ENCODE measurements at places on chromosomes 2 and 18. TPM values are rescaled to one million over a fixed set of nuclear protein-coding genes. Genes with fewer than 3 reads are reported as not detected.

GRCh38 chr18:61967252-61967891 is 74.6 kb upstream of the RNF152 start:
- H3K36me3 ChIP-seq, result no peaks in the 10 kb centered on the region
- no peaks in the 10 kb centered on the region for H3K27me3 ChIP-seq
- no peak for DNase-seq
- no peak overlapping the region for H3K4me3 ChIP-seq
- no peaks in the 10 kb centered on the region for H3K4me1 ChIP-seq

MAP3K19 gene
- not detected for total RNA-seq

- peaks cover 19% of the 10 kb centered on the region for H3K4me1 ChIP-seq
- H3K4me3 ChIP-seq, result no peak overlapping the region
- no peaks in the 10 kb centered on the region for H3K36me3 ChIP-seq
These were observed 33.6 kb upstream of the ATP6V1B1 start for GRCh38 chr2:70902067-70902442.

IL36B gene
- not detected for total RNA-seq

DNA sequence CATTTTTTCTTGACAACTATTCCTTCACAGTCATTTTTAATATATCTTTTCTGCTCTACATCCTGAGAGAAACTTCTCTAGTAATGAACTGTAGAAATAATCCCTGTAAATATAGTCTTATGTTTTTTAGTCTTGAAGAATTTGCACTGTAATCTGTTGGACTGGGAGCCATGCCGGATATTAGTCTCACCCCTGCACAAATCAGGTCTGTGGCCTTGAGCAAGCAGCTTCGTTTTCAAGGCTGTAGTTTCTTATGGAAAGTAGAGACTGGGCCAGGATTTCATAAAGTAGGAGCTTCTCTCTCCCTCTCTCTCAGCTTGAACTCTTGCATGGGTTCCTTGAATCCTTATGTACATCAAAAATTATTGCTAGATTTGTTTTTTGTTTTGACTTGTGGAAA is 8.7 kb downstream of the FARP2 start:
- H3K4me1 ChIP-seq, result no peaks in the 10 kb centered on the region
- no peaks in the 10 kb centered on the region for H3K27me3 ChIP-seq
- DNase-seq, result no peak
- no peaks in the 10 kb centered on the region for H3K36me3 ChIP-seq

DNA sequence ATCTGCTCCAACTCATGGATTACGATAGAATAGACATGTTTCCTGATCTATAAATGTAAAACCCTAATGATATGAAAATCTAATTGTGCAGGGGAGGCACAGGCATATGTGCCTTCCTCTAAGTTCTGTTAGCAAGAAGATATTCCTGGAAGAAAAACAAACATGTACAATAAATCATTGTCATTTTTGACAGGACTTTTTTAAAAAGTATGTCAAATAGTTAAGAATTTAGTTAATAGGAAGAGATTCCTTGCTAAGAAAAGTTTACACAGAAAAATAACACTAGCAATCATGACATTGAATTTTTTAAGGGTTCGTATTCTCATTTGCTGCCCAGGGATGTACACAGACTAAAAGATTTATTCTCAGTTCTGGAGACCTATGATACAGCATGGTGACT is 15.3 kb upstream of the CREB1 start:
- H3K27ac ChIP-seq, result no peak overlapping the region
- no peaks in the 10 kb centered on the region for H3K36me3 ChIP-seq
- no peaks in the 10 kb centered on the region for H3K27me3 ChIP-seq
- no peak overlapping the region for H3K4me3 ChIP-seq
- no peaks in the 10 kb centered on the region for H3K4me1 ChIP-seq

CHST10 gene
- 1.7 TPM for total RNA-seq

BMP10 gene
- total RNA-seq, result not detected

TRIM43 gene
- total RNA-seq, result not detected

- no peaks in the 10 kb centered on the region for H3K4me1 ChIP-seq
- H3K27ac ChIP-seq, result no peak overlapping the region
- no peaks in the 10 kb centered on the region for H3K36me3 ChIP-seq
- no peak for DNase-seq
- H3K4me3 ChIP-seq, result no peak overlapping the region
These were observed 276.2 kb downstream of the ASXL3 start for GRCh38 chr18:33854086-33854826.

DNA sequence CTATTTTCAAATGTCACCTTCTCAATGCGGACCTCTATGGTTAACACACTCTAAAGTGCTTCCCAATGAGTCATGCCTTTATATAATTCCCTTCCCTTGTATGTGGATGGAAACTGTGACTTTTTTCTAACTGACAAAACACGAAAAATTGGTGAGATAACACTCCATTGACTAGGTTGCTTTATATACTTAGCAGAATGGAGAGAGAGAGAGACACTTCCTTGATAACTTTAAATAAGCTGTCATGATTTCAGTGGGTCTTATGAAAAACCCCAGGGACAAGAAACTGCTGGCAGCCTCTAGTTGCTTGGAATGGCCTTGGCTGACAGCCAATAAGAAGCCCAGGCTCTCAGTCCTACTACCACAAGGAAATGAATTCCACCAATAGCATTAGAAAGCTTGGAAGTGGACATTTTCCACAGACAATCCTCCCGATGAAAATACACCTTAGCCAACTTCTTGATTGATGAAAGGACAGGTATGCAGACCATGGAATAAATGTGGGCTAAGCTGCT is 322.2 kb downstream of the ZNF804A start:
- H3K4me3 ChIP-seq, result no peak overlapping the region
- no peak overlapping the region for H3K27ac ChIP-seq
- H3K36me3 ChIP-seq, result no peaks in the 10 kb centered on the region
- H3K4me1 ChIP-seq, result no peaks in the 10 kb centered on the region
- H3K27me3 ChIP-seq, result no peaks in the 10 kb centered on the region

DNA sequence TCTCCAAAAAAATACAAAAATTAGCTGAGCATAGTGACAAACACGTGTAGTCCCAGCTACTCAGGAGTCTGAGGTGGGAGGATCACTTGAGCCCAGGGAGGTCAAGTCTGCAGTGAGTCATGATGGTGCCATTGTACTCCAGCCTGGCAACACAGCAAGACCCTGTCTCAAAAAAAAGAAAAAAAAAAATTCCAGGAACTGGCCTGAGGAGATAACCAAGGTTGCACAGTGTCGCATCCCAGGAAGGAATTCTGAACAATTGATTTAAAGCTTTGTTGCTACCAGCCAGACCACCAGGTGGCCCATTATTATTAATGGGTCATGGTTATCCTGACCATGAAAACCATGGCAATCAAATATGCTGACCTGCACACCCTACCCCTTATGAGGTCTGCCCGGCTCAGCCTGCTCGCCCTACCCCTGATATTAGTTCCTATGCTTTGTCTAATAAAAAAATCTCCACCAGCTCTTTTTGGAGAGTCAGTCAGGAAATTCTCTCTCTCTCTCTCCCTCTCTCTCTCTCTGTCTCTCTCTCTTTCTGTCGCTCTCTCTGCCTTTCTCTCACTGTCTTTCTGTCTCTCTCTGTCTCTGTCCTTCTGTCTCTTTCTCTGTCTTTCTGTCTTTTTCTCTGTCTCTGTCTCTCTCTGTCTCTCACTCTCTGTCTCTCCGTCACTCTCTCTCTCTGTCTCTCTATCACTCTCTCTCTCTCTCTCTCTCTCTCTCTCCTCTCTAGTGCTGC is 73.7 kb downstream of the NCAPH start:
- H3K4me3 ChIP-seq, result no peak overlapping the region
- H3K36me3 ChIP-seq, result no peaks in the 10 kb centered on the region
- no peak overlapping the region for H3K27ac ChIP-seq
- peaks cover 34% of the 10 kb centered on the region for H3K4me1 ChIP-seq
- no peaks in the 10 kb centered on the region for H3K27me3 ChIP-seq
- DNase-seq, result no peak

DNA sequence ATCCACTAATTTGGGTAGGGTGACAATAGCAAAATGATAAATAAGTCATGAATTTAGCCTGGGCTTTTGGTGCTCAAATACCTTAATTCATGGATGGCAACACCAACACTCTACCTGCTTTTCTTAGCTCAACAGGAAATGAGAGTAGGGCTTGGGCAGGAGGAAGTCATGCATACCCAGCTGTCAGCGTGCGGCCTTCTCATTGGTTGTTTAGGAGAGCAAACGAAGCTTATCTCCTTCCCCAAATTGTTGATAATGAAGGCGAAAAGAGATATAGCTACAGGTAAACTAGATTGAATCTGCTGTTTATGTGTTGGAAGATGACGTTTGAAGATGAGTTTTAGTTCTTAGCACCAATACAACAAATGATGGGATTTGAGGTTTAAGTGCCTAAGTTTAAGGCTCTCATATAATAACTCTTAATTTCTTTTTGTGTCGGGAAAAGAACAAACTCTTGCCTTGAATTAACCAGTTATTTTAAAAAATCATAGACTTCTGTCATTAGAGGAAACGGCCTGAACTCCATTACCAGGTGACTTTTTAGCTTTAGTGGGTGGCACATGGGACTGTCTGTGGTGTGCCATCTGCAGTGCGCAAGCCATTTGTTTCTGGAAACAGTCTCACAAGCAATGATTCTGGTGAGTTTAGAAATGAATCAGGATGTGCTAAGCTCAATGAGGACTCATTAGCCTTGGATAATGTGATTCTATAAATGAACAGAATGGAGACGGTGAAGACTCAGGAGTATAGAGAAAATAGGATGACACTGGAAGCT is 19.8 kb downstream of the MAP4K4 start:
- H3K27ac ChIP-seq, result peak overlapping the region; percentile 67
- DNase-seq, result peak; percentile 67
- no peak overlapping the region for H3K4me3 ChIP-seq
- no peaks in the 10 kb centered on the region for H3K27me3 ChIP-seq

DNA sequence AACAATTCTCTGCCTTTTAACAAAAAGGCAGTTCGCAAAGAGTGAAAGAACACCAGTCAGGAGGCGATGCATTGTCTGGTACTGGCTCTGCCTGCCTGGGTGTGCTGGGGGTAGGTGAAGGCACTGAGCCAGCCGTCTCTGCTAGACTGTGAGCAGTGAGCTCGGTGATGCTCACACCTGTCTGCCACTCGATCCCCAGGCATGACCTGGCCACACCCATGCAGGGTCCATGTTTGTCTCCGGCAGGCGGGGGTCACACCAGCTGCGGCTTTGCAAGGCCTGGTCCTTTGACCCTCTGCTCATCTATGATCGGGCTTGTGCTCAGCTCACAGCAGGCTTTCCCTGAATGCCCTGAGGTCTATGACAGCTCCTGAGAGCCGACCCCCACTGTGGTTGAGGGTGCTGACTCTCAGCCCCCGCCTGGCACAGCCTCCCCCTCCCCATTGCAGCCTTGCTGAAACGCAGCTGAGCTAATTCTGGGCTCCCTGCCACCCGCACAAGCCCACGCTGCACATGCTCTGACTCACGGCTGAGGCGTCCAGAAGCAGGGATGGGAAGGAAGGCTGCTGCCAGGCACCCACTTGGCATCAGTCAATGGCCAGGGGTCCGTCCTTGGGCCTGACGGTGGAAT is 23.7 kb downstream of the CRACDL start:
- H3K4me3 ChIP-seq, result no peak overlapping the region

- H3K36me3 ChIP-seq, result no peaks in the 10 kb centered on the region
- no peak for DNase-seq
- H3K27me3 ChIP-seq, result no peaks in the 10 kb centered on the region
These were observed 32.5 kb downstream of the R3HDM1 start for GRCh38 chr2:135563793-135564192.

DNA sequence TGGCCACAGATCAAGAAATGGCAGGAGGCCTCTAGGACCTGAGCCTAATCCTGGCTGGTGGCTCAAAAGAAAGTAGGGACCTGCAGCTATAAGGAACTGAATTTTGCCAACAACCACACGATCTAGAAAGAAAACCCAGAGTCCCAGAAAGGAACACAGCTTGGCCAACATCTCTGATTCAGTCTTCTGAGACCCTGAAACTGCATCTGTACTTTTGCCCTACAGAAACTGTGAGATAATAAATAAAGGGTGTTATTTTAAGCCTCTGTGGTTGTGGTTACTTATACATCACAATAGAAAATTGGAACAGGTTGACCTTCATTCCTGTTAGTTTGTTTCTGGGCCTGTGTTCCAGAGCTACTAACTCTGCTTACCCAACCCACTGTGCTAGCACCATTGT is 356.8 kb upstream of the ST6GAL2 start:
- no peak for DNase-seq
- H3K4me1 ChIP-seq, result no peaks in the 10 kb centered on the region
- no peaks in the 10 kb centered on the region for H3K27me3 ChIP-seq

DNA sequence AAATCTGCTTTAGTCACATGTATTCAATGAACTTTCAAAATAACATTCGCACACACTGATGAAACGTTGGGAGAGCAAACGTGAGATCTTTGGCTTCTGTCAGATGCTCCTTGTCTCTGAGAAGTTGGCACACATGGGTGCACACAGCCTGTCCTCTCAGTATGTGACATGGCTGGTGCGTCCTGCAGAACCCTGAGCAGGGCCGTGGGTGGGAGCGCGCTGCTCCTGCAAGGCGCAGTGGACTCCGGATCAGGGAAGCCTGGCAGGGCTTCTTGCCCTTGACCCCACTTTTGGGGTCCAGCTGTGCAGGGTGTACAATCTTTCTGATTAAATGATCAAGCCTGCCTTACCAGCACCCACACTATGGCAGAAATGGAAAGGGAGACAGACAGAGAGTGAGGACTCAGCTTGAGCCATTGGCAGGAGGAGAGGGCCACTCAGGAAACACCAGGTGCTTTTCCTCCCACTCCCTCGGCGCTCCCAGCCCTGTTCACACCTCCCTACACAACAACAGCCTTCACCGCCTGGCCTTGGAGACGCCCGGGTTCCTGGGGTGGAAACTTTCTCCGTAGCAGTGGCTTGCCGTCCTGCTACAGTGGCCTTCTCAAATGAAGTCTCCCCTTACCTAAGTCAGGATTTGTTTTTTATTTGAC is 108.4 kb upstream of the SNTG2 start:
- no peaks in the 10 kb centered on the region for H3K36me3 ChIP-seq
- H3K27ac ChIP-seq, result no peak overlapping the region
- no peak for DNase-seq
- no peak overlapping the region for H3K4me3 ChIP-seq
- H3K4me1 ChIP-seq, result no peaks in the 10 kb centered on the region
